ENCODE measurements at places on chromosomes 12 and 14.

- DNase-seq, result no peak
Observed at GRCh38 chr14:93533842-93534241, 103.1 kb downstream of the UNC79 start.

DNA sequence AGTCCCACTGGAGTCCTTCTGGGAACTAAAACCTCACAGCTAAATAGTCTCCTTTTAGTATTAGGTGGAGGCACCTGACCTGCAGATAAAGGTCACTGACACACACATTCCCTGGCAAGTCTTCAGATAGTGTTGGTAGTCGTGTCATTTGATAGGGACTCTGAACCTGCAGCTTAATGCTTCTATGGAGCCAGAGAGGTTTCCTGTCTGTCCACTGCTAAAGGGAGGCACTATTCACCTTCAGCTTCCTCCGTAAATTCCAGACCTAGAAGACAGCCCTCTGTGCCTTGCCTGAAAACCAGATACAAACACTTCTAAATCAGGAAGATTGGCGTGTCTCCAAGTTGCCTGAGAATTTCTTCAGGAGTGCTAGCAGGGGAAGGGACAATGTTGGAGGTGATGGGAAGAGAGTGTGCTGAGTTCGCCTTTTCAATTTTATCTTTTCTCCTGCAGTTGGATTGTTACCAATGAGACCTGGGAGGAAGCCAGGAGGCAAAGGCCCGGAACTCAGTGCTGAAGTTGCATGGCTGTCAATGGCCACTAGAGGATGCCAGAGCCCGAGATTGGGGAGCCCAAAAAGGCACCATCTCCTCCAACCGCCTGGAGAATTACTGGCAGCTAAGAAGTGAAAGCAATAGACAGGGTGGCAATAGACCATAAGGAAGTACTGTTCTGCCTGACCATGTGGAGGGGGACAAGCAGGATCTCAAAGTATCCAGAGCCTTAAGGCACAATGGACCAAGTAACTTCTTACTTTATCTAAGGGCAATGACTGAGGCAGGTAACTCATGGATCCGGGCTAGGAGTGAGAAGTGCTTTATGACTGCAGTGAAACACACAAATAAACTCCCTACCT is 81.6 kb upstream of the SCAF11 start:
- DNase-seq, result peak; percentile 19

- DNase-seq, result no peak
Observed at GRCh38 chr12:650983-651382, 12.3 kb downstream of the NINJ2 start.

DNA sequence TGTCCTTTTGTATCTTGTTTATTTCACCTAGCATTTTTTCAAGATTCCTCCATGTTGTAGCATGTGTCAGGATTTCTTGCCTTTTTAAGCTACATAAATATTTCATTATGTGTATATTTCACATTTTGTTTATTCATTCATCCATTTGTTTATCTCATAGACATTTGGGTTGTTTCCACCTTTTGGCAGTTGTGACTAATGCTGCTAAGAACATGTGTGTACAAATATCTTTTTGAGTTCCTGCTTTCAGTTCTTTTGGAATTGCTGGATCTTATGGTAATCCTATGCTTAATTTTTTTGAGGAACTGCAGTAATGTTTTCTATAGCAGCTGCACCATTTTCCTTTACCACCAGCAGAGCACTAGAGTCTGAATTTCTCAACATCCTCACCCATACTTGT is 62.4 kb downstream of the SCN8A start:
- no peak for DNase-seq

DNA sequence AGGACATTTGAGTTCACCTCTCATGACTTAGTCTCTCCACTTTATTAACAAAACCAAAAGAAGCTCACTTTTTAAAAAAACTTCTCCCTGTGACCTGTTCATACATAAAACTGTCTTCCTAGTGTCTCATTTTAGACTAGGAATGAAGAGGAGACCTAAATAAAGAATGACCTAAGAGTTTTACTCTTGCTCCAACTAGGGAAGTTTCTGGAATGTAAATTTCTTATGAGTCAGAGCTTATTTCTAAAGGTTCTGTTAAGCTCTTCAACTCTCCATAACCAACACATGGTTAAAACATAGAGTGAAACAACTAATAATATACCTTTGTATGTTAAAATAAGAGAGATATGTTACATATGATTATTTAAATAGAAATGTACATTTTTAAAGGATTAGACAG is 369.8 kb downstream of the EMP1 start:
- DNase-seq, result no peak

DNA sequence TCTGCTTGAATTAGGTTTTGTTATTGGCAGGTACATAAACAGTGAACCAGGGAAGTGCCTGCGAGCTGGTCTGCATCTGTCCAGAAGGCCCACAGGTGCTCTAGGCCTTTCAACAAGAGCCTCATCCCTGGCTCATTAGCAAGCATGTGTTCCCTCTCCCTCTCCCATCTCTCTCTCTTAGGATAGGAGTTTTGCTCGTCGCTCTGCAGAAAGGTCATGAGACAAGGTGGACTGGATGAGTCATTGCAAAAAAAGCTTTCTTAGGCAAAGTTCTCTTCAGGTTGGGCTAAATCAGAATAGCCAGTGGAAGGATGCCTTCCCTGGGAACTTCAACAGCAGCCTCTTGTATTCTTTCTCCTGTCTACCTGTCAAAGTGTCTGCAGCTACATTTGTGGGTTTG is 14.6 kb upstream of the PRMT8 start:
- DNase-seq, result no peak

DNA sequence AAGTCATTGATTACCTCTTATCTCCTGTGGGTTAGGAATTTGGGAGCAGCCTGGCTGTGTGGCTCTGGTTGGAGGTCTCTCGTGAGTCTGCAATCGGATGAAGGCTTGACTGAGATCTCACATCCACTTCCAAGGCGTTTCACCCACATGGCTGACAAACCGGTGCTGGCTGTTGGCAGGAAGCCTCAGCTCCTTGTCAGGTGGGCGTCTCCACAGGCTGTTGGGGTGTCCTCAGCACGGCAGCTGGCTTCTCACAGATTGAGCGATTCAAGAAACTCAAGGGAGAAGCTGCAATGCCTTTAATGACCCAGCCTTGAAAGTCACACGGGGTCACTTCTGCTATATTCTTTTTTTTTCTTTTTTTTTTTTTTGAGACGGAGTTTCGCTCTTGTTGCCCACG is 28.6 kb upstream of the CORO1C start:
- DNase-seq, result no peak

GRCh38 chr12:71662849-71663560 is 643 bp downstream of the ZFC3H1 start:
- peak; percentile 43 for DNase-seq

DNA sequence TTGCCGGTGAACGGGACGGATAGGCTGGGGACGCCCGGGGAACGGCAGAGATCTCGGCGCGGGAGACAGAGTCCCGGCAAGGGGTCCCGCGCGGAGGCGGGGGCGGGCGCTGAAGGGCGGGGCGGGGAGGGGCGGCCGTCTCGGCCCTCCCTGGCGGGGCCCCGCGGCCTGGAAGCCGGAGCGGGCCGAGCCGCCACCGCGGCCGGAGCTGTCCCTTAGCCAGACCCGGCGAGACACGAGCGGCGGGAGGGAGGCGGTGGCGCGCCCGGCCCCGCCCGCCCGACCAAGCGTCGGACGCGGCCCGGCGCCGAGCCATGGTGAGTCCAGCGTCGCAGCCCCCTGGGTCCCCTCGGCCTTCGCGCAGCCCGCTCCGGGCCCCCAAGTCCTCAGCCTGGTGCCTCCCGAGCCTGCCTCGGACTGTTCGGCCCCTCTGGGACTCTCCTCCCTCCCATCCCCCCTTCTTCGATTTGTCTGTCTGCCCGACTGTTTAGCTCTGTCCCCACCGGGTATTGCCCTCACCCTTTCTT is at the start of gene ARHGEF40:
TSS of gene ARHGEF40 (plus strand) at position 222 of the 527 bp plus-strand sequence. CDS start at position 315, 93 bp downstream.
- no peak for DNase-seq

- DNase-seq, result no peak
Observed at GRCh38 chr12:93848523-93849101, 171.4 kb downstream of the CRADD start.

- no peak for DNase-seq
Observed at GRCh38 chr14:94643316-94644101, 31.3 kb downstream of the SERPINA3 start.

- DNase-seq, result no peak
Observed at GRCh38 chr12:5588591-5588990, 156.7 kb downstream of the NTF3 start.

GRCh38 chr12:64621257-64621942 is 11.1 kb downstream of the RASSF3 start:
- no peak for DNase-seq

DNA sequence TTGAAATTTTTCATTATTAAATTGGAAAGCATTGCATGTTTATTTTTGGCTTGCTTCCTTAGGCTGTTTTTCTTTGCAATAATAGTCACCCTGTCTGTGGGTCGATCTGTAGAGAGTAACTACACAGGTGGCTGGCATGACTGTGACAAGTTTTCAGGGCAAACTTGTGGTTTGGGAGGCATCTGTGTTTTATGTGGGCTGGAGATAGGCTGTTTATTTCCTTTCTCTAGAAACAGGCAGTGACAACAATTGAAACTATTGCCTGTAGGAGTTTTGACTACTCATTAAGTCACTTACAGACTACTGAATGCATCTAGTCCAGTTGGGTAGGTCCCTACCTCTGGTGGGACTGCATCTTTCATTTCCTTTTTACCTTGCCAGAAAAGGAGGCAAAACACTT is 155.6 kb downstream of the DYRK2 start:
- peak; percentile 10 for DNase-seq

DNA sequence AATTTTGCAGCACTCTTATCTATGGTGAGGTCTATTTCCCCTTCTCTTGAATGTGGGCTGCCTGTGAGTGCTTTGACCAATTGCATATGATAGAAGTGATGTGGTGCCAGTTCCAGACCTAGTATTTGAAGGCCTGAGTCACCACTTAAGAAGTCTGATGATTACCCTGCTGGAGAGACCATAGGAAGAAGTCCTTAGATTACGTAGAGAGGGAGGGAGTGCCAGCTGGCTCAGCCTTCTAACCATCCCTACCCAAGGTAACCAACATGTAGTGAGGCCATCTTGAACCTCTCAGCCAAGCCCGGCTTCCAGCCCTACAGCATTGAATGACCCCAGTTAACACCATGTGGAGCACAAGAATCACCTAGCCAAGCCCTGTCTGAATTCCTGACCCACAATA is 166.9 kb downstream of the NELL2 start:
- no peak for DNase-seq

DNA sequence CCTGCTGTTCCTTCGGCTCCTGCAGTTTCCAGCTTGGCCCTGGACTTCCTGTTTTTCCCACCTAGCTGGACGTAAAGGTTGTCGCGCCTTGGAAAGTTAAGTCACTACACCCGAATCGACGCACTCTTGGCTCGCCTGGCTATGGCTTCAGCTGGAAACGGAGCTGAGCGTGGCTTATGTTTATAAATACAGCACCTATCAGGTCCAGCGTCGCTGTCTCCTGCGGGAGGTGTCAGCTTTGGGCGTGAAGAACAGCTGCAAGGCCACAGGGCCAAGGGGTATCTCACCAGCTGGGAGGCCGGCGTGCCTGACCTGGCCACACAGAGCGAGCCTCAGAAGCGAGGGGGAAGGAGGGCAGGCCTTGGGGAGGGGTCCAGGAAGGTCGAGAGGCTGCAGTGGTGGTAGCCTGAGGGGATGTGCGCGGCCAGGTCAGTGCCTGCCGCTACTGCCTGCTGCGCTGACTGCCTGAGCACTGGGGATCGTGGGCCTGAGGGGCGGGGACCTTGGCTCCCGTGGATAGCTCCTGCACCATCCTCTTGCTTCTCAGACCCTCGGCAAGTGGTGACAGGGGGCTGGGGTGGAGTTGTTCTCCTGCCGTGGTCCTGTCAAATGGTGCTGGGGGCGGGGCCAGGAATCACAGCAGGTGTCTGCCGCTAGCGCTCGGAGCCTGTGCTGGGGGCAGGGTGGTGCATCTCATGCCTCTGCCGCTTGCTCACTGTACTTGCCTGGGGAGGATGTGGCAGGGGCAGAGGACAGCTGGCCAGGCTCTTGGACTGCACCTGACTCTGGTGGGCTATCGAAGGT is 12.5 kb downstream of the PACS2 start:
- no peak for DNase-seq

DNA sequence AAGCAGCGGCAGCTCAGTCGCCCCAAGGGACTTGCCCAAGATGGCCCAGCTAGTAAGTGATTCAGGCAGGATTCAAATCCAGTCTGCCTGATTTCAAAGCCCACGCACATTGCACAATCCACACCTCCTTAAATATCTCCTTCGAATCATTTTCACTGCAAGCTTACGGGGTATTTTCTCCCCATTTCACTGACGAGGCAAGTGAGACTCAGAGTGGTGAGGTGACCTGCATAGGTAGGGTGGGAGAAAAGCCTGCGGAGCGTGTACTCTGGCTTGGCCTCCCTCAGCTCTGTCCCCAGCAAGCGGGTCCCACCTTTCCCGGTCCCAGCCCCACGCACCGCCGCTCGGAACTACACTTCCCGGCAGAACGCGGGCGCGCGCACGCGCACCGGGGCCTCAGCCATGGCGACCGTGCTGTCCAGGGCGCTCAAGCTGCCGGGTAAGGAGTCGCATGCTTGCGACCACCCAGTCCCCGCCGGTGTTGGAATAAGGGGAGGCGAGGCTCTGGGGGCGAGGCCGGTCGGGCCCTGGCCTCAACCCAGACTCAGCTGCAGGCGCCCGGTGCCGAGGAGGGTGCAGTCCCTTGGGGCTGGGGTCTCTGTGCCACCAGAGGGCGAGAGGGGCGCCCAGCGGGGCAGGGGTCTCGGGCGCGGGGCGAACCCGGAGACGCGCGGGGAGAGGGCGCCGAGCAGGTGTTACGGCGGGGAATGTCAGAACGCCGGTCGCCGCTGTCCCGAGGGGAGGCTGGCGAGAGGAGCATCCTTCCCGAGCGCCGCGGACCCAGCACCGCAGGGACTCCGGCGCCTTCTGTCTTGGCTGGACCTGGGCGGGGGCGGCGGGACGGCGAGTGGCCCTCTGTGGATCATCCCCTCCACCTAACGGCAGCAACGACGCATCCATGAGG is at the start of gene FAM234B:
TSS of gene FAM234B (plus strand) at position 380 of the 904 bp plus-strand sequence. CDS start at position 403, 23 bp downstream.
- DNase-seq, result peak; percentile 54
